Activated T-cell treated with anti-CD3 and anti-CD28 coated beads for 48 hours (primary cell): ENCODE measurements at places on chromosomes 7 and 10.

DNA sequence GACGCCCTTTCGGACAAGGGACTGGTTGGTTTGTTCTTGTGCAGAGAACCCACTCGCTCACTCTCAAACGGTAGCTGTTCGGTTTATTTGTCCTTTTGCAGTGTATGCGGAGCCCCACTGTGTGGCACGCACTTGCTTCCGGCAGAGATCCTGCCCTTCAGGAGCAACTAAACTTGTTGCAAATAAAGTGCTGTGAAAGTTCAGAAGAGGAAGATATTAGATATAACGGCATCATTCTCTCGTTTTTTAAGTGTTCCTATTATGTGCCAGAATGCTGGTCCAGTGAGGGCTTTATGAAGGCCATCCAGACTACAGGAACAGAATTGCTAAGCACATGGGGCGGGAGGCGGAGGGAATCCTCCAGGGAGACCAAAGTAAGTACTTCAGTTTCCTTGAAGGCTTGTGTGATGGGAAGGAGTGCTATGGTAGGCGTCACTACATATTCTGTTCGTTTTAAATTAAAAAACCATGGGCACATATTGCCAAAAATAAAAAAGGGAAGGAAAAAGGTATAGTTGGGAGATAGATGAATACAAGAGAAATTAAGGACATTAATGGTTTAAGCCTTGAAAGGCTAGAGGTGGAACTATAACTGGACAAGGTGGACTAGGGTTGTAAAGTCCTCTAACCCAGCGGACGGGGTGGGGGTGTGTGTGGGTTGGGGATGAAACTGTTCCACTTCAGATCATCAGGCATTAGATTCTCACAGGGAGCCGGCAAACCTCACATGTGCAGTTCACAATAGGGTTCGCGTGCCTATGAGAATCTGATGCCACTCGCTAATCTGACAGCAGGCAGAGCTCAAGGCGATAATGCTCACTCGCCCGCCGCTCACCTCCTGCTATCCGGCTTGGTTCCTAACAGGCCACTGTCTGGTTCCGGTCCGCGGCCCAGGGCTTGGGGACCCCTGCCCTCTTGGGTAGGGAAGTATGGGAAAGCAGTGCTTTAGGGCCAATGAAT lies 704 bp upstream of the ERLIN1 start:
- peak; percentile 7 for DNase-seq

DNA sequence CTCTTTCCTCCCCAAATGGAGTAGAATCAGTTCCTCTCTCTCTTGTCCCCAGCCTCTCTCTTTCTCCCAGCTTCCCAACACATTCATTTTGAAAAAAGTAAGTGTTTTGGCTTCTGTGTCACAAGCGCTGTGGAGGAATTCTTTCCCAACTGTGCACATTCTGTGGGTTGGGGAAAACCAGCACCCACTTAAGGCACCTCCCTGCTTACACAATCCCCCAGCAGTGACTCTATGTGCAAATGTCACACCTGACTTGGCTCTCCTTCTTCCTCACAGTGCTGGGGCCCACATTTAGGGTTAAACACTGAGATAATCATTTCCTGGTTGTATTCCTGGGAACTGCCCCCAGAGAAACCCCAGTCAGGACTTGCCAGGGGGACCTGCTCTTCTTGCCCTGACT lies 358.1 kb upstream of the ZNF32 start:
- no peak for DNase-seq

GRCh38 chr10:124477614-124478363 lies 16.2 kb downstream of the LHPP start:
- no peak for DNase-seq

- DNase-seq = no peak
Observed at GRCh38 chr7:35784332-35784731, 16.5 kb upstream of the SEPTIN7 start.
